Fibroblast of skin of right quadriceps (primary cell): ENCODE measurements at places on chromosomes 6 and 20.

GRCh38 chr6:47112317-47112716, 70.2 kb upstream of the ADGRF1 start:
- no peak for DNase-seq

GRCh38 chr6:170160031-170160627, 130.7 kb downstream of the DLL1 start:
- DNase-seq = no peak

DNA sequence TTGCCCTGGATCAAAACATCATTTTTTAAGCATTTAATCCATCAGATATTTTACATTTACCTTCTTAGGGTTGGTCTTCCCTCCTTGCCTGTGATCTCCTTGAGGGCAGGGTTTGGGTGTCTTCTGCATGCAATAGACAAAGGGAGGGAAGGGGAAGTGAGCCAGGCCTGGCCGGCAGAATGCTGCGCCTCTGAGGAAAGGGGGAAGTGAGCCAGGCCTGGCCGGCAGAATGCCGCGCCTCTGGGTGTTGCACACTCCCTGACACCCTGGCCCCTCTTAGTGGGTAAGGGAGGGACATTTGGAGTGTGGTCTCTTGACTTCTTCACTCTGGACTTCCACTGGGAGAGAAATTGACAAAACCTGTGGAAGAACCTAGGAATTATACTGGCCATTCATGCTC, 12.4 kb downstream of the PSMF1 start:
- no peak for DNase-seq

DNA sequence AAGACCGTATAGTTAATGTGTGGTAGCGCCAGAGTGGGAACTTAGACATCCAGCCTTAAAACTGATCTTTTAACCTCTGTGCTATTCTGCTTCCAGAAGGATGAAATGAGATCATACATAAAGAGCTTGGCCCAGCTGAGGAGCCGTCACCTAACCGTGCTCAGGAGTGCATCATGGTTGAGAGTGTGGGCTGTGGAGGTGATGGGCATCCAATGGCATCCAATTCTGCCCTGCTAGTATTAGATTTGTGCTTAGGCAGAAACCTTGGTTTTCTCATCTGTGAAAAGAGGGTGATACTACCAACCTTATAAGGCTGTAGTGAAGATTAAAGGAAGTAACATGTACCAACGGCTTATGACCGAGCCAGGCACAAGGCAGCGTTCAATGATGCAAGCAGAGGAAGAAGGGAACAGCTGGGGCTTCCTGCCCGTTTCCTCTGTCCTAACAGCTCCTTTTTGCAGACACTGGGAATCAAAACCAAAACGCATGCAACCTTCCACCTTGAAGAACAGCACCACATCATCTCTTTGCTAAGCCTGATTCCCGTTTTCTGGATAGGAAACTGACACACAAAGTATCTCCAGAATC, 1.3 kb downstream of the SLC22A16 start:
- no peak for DNase-seq

GRCh38 chr20:754904-755303, 13.4 kb downstream of the SLC52A3 start:
- no peak for DNase-seq

DNA sequence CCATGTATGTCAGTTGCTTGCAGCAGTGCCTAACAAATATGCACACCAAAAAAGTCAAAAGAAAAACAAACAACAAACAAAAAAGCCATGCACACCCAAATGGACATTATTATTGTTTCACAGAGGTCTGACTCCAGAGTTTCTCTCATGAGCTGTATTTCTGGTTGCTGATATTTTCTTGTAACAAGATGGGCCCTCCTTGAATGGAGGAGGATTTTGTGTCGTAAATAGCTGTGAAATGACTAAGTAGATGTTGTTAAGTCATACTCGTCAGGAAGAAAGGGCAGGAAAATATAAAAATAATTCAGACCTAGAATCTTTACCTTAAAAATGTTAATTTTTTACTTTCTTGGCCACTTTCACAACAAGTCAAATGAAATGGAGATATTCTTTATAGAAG, 96.0 kb downstream of the PLEKHG1 start:
- peak; percentile 49 for DNase-seq

DNA sequence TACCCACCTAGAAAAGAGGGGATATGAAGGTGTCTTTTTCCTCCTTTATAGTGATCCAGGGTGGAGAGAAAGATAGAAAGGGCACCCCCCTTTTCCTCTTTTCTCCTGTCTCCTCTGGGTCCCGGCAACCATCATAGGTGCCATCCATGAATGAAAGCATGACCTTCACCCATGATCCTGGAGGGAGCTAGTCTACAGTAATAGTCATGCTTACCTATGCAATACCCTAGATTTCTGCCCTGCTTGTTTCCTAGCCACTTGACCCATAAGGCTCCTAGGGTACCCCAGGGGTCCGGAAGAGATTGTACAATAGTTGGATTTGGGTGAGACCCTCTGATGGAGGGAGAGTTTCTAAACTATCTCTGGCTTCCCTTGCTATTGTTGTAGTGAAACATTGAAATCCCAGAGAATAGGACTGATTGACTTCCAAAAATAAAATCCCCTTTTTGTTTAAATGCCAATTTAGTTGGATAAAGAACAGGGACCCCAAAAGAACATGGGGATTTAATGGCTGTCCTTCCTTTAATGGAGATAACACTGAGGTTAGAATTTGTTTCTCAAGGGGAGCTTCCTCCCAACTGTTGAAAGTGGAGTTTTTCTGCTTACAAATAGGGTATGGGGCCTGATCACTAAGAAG, 366.8 kb upstream of the KHDRBS2 start:
- peak; percentile 2 for DNase-seq

GRCh38 chr6:46029602-46030001, 13.9 kb upstream of the CLIC5 start:
- DNase-seq = no peak

DNA sequence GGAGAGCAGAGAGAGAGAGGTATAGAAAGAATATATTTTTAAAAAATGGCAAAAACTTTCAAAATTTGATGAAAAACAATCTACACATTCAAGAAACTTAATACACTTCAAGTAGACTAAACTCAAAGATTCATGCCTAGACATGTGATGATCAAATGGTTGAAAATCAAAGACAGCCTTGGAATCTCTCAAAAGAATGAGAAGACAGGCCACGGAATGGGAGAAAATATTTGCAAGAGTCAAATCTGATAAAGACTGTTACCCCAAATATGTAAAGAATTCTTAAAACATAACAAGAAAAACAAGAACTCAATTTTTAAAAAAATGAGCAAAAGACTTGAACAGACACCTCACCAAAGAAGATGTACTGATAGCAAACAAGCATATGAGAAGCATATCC, 49.7 kb downstream of the THEMIS start:
- peak; percentile 61 for DNase-seq

DNA sequence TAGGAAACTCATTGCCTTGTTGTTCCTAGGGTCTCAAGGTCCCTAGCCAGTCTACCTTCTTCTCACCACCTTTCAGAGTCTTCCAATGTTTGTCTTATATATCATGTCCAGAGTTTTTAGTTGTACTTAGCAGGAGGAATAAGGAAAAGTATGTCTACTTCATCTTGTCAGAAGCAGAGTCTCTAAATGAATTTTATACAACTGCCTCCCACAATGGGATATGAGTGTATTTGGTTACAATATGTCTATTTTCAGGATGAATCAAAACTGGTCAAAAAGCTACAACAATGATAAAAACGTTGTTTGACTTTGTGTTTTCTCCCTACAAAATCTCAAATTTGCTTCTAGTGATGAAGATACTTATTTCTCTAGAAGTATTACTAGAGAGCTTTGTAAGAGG, 7.0 kb downstream of the GLO1 start:
- DNase-seq = no peak

GRCh38 chr20:9608639-9609340, 94.4 kb downstream of the LAMP5 start:
- DNase-seq = no peak

- no peak for DNase-seq
These were observed 10.6 kb downstream of the ACSS2 start for GRCh38 chr20:34887023-34887422.

DNA sequence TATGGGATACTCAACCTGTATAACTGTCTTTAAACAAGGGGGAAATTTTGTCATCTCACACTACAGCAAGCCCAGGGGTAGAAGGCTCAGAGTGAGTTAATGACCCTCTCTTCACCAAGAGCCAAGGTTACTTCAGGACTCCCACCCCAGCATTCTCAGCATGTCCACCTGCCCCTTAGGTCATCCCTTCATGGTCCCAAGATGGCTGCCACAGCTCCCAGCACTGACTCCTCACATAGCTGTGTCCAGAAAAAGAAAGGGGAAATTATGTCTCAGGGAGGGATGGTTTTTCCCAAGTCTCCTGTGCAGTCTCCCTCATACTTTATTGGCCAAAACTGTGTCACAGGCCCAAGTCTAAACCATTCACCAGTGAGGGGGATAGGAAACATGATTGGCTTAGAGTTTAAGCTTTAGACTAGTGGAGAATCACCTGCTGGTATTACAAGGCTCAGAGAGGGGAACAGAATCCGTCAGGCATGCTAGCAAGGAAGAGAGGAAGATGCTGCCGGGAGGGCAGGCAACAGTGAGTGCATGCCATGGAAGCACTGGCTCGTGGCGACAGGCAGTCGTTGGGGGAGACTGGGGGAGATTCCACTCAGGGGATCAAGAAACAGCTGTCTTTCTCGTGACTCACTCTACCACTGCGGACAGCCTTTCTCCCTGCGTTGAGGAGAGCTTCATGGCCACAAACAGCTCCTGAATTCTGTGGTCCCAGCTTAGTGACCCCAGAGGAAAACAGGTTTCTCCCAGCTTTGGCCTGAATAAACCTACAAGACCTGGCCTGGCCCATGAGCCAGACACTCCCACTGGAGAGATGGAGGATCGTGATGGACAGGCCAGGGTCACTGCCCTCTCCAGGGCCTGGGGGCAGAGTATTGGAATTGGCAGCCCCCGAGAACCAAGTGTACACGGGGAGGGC, 37.2 kb downstream of the HM13 start:
- no peak for DNase-seq

- peak; percentile 95 for DNase-seq
These were observed 46.7 kb upstream of the CARMIL1 start for GRCh38 chr6:25232479-25232878.

DNA sequence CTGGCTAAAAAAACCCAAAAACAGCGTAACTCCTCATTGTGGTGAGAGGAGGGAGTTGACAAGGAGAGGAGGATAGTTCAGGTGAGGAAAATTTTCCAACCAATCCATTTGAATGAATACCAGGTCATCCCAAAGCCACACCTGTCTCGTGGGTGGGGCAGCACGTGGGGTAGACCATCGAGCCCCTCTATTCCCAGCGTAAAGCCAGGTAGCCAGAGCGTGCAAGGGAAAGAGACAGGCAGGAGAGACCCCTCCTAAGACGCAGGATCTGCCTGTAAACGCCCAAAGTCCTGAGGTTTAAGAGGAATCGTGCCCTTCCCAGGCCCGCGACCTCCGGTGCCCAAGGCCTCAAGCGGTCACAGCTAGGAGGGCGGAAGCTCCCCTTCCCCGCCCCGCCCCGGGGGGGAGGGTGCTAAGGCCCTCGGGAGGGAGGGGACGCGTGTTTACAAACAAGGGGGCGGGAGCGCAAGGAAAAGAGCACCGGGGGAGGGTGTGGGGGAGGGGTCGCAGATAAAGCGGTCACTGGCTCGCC, 712 bp downstream of the RXRB start:
- DNase-seq = peak; percentile 52

DNA sequence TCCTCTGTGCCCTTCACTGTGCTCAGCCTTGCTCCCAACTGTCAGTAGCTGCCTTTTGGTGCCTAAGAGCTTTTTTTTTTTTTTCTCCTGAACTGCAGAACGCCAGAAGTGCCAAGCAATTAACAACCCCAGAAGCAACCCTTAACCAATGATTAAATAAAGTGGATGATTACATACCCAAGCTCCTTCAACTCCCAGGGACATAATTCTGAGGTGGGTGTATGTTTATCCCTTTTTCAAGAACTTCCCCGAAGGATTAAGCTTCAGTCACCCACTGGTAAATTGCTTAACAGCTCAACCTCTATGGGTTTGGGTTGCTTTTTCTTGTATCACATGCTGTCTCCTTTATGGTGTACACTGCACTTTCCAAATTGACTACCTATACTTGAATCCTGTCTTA, 41.1 kb downstream of the KLHL31 start:
- no peak for DNase-seq

- DNase-seq = no peak
These were observed 13.7 kb downstream of the ACOT13 start for GRCh38 chr6:24680582-24680981.

DNA sequence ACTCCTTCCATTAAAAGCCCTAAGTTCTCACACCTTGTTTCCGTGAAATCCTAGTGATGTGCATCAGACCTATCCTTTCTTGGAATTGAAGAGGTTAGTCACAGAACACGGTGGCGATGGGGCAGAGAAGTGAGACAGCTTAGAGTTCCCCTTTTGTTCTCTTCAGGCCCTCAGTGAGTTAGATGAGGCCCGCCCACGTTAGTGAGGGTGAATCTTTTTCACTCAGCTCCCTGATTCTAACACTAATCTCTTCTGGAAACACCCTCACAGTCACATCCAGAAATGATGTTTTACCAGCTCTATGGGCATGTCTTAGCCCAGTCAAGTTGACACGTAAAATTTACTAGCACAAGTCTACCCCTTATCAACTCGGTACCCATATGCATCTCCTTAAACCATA, 172.7 kb upstream of the NOX3 start:
- no peak for DNase-seq

DNA sequence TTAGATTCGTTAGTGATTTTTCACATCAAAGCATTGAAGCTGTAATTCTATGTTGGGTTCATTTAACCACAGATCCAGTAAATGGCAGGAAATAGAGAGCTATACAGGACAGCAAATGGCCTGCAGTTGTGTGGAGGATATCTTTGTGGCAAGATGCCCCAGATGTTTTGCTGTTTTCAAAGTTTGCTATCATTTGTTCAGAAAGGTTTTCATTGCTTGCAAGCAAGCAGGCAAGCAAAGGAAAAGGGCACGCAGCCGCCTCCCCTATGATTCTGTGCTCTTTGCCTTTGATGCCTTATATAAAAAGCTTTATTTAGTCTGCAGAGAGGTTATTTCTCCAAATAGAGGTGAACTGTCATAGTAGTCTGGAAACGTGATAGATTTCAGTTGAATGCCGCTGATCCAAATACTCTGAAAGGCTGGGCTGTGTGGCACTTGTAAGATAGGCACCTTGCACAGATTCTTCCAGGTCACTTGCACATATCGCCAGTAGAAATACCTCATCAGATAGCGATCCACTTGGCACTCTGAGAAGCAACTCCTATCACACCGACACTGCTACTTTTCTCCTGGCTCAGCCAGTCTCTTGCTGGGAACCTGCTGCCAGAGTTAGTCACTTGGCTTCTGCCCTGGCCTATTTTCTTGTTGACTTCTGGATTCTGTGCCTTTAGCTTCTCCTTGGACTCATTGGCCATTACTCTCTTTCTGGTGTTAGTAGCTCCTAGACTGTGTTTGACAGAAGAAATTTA, 66.4 kb downstream of the UTRN start:
- DNase-seq = no peak
